ENCODE measurements at places on chromosomes 2 and 18.

DNA sequence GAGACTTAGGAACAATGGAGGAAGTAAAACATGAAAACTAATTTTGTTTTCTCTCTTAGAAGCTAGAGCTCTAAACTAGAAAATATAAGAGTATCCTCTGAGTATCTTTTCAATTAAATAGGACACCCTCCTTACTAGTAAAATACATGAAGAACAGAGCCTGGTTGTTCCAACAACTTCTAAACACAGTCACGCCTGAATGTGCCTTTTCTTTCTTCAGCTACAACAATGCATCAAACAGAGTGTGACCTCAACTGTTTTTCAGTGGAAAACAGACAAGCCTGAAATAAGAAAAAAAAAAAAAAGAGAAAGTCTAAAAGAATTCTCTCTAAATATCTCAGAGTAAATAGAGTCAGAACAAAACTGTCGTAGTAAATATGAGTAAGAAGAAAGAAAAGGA, 928.8 kb downstream of the CNTNAP5 start:
- DNase-seq: no peak

DNA sequence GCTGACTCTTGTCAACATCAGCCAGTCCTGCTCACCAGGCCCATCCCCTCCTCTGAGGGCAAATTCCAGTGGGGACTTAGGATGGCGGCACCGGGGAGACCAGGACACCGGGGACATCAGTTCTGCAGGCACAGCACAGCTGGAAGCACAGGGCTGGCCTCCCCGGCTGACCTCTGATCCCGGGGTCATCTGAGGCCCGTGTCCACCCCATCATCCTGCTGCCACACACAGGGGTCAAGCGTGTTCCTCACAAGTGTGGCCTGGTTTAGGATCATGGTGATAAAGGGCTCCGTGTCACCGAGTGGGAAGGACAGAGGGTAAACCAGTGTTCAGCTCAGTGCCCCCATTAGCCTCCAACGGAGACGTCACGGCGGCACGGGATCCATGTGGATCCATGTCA, 58.1 kb upstream of the CTDP1 start:
- no peak for DNase-seq

- peak; percentile 35 for DNase-seq
Measured at GRCh38 chr2:53058526-53058925, 709.1 kb upstream of the CHAC2 start.

GRCh38 chr2:236156860-236157194, 11.4 kb downstream of the GBX2 start:
- no peak for DNase-seq

GRCh38 chr2:205746420-205746785, 64.1 kb downstream of the NRP2 start:
- DNase-seq: no peak

DNA sequence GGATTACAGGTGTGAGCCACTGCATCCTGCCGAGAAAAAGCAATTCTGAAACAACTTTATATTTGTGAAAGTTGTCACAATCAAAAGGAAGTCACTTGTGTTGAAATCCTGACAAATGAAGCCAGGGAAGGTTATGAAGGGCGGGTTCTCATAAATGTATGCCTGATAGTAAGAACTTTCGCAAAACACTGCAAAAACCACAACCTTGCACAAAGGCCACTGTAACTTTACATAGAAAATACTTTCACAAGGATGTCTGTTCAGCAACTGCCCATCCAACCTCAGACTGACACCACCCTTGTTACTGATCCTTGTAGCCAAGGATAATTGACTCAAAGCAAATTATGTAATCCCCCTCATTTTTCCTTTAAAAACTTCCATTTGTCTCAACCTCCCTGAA, 90.6 kb downstream of the SLC4A3 start:
- no peak for DNase-seq

DNA sequence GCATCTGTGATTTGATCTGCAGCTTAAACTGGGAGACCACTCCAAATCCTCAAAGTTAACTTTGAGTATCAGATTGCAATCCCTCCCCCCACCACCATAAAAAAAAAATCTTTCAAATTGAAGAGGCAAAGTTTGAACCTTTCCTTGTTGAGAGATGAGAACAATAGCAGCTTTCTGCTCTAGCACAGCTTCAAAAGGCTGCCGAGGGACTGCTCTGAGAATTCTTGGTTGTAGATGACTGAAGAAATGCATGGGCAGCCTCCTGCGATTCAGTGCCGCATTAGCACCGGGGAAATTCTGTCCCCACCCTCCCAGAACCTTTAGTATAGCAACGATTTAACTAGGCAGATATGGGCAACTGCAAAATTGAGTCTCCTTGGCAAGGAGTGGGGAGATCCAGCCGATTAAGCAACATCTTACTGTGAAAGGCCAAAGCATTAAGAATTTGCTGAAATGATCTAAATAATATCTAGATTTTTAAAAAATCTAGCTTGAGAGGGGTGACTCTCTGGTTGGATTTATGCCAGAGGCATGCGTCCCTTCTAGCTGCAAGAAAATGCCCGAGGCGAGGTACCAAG, 3.9 kb upstream of the SP5 start:
- no peak for DNase-seq

Data from astrocyte of the spinal cord (primary cell).